ENCODE measurements at places on chromosomes 2 and 18.

GRCh38 chr2:190791347-190791975 lies 89.2 kb upstream of the GLS start:
- DNase-seq = peak; percentile 63

- peak; percentile 75 for DNase-seq
Observed at GRCh38 chr2:109510136-109511028, 103.4 kb downstream of the SEPTIN10 start.

DNA sequence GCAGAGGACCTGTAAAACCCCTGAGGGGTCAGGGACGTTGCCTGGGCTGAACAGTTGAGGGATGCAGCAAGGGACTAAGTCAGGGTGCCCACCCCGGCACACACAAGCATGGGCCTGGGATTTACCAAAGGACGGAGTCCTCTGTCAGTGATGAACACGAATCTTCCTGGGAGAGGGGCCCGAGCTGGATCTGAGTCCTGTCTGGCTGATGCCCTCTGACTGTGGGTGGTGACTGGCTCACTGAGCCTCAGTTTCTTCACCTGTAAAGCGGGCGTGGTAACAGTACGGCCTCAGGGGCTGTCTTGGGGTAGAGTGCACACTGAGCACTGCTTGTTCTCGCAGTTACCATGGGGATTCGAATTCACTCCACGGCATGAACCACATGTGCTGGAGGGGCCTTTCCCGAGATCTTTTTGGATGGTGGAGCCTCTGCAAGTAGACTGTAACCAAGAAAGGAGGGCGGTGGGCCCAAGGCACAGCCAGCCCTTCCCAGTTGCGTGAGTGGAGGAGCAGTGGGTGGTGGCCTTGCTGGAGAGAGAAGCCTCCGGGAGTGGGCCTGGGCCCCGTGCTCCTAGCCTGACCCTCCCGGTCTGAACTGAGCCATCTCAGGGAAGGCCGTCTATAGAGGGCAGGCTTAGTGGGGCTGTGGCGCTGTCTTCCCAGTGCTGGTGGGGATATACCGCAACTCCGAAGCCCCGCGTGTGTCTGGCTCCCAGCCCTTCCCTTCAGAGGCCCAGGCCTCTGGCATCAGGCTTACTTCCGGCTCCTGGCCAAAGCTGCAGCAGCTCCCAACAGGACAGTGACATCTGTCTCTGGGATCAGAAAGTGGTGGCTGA lies 130.8 kb upstream of the HS6ST1 start:
- no peak for DNase-seq

GRCh38 chr2:38907743-38908562 lies 18.3 kb downstream of the ARHGEF33 start:
- DNase-seq = no peak

DNA sequence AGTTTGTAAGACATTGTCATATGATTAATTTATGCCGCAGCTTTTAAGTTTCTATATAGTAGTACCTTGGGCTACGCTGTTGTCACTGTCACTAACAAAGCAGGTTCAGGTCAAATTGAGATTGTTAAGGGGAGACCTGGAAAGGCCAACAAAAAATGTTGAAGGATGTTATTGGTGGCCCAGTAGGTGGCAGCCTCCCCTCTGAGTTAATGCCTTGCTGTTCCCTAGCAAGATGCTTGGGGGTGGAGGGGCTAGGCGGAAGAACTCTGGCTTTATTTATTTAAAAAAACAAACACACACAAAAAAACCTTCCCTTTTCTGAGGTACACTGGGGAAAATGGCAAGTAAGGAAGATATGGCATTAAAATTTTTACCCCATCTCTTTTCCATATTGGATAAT lies 128.3 kb upstream of the ATP5MC3 start:
- DNase-seq = peak; percentile 2

- peak; percentile 78 for DNase-seq
Observed at GRCh38 chr2:199443589-199444130, 14.1 kb downstream of the SATB2 start.

DNA sequence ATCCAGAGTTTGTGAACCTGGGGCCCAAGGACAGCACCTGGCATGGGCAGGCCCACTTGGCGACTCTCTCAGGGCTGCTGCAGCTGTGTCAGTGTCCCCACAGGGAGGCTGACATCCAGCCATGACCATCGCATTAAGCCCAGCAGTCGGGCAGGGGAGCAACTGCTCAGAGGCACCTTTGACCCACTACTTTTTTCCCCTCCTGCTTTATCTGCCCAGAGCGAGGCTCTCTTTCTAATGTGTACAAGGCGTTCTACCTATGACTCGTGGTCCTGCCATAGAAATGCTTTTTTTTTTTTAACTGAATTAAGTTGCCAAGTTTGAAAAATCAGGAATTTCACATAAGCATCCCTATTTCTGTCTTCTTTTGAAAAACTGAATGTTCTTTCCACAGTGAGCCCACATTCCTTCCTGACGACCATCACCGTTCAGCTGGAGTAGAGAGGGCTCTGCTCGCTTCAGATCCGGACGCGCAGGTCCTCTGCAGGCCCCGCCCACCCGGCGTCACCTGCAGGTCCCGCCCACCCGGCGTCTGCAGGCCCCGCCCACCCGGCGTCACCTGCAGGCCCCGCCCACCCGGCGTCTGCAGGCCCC lies 403 bp upstream of the CLUL1 start:
- DNase-seq = no peak

DNA sequence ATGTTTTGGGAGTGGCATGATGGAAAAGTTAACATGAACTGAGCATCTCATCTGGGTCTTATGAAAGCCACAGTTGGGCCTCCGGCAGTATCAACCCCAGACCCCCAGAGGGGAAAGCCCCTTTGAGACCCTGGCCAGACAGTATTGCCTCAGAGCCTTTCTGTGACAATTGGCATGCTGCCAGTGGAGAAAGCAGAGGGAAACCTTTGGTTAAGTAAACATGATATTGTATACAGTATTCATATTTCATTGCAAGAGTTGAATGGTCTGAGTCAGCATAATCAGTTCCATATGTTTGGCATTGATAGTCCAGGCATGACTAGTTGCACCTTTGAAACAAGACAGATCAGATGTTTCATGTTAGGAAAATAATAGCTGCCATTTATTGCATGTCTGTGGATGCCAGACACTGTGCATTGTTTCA lies 20.0 kb downstream of the MERTK start:
- DNase-seq = peak; percentile 97

DNA sequence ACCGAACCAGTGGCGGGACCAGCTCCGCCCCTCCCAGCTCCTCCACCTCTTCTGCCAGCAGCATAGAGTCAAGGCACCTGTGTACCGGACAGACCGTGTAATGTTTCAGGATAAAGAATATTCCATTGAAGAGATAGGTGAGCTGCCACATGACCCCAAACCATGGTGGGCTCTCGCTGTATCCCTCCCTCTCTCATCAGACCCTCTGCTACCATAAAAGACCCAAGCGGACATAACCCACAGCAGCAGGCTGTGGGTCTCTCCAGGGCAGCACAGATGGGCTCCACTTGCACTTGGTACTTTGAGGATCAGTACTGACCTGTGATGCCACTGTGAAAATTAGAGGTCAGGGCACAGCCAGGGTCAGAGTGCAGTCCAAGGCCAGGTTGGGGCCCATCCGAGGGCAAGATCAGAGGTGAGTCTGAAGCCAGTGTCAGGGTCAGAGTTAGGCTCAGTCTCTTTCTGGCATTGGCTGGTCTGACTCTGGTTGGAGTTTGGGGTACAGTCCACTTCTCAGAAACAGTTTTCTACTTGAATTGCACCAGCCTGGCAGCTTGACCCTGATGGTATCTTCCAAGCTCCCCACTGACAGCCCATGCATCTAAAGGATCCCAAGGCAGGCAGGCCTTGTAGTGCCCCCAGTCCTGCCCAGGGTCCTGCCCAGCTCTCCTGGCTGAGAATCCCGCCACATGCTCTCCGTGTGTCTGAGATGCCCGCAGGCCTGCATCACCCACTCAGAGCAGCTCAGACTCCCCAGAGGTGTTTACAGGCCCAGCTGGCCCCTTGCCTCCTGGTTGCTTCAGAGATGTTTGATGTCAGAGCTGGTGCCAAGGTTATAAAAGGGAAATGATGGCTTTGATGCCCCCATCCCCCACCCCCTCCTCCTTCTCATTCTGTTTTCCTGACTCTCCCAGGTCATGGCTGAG lies 212.1 kb downstream of the DYSF start:
- DNase-seq = no peak

DNA sequence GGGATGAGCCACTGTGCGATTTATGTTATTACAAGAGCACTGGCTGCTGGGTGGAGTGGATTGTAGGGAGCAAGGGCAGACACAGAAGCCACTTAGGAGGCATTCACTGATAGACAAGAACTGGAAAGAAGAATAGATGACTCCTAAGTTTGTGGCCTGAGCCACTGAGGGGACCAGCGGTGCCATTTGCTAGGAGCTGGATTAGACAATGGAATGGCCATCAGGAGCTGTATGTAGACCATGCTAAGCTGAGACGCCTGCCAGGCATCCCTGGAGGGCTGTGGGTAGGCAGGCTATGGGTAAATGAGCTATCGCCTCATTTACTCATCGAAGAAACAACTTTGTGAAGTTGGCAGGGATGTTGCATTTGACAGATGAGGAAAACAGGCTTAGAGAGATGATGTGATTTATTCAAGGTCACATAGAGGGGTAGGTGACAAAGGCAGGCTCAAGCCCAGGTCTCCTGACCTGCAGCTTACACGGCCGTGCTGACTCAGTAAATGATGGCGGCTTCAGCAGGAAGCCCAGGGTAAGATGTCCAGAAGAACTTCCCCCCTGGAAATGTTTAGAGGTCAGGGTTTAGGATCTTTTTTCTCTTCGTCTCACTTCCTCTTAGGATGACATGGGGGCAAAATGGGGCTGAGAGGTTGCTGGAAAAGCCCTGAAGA lies 2.8 kb downstream of the MFSD2B start:
- no peak for DNase-seq

GRCh38 chr2:221518201-221518934 lies 53.7 kb downstream of the EPHA4 start:
- DNase-seq = peak; percentile 11

DNA sequence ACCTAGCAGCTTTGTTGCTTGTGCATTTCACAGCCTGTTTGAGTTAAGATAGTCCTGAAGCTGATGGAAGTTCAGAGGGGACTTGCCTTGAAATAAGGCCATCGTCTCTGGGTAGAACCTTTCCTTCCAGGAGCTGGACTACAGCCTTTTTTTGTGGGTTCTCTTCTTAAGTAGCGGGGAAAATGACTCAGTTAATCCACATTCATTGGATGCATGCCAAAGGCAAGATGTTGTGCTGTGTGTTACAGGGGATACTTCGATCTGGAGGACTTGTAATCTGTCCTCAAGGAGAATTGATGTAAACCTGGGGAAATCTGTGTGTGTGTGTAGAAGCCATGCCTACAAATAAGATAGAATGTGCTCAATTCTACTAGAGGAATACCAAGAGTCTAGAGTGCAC lies 46.8 kb downstream of the RPIA start:
- DNase-seq = peak; percentile 68

- DNase-seq = peak; percentile 75
Observed at GRCh38 chr2:104388296-104388695, 465.6 kb upstream of the POU3F3 start.

- peak; percentile 0 for DNase-seq
Observed at GRCh38 chr2:116810645-116811044, 1003.8 kb upstream of the DDX18 start.

DNA sequence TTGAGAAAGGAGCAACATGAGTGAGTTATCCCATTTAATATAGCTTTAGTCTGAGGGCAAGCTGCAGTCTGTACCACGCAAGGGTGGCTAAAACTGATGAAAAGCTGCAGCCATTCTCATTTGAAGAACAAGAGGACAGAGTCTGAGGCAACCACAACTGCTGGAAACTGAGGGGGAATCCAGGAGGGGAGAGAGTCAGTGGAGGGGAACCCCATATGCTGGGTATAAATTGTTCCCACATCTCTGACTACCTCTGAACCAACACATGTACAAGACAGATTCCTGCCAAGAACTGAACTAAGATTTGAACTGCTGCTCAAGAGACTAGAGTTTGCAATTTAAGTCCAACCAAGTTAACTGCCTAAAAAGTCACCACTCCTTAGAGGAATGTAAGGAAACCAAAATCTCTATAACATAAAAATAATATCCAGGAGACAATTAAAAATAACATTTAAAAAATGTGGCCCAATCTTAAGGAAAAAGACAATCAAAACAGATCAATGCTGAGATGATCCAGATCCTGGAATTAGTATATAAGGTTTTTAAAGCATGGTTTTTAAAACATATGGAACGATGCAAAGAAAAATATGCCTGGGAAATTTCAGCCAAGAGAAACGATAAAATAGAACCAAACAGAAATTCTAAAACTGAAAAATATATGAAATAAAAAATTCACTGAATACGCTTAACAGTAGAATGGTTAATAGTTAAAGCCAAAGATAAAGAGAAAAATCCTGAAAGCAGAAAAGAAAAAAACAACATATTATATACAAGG lies 11.2 kb downstream of the CWC22 start:
- no peak for DNase-seq

DNA sequence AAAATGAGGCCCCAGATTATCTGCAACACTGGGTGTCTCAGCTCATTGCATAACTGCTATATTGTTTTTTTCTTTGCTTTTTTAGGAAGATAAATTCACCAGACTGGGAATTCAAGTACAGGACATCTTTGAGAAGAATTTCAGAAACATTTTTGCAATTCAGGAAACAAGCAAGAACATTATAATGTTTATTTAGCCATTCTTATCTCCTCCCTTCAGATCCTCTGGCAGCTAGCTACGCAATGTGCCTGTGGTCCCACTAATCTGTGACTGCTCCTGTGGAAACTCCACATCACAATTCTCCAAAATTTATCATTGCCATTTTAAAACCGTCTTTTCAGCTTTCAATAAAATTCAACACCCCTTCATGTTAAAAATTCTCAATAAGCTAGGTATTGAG lies 126.8 kb downstream of the SP100 start:
- DNase-seq = no peak

DNA sequence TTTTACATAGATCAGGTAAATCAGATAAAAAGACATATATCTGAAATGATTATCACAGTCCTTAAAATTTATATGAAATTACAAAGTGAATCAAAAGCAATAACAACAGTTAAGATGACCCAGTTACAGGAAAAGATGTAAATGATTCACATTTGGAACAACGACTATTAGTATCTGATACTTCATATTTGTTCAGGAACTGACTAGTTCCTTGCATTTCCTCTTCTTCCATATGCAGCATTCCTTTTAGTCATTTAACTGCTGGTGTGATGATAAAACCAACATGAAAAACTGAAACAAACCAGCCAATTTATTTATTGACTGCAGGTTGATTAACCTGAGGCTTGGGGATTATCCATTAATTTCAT lies 75.2 kb downstream of the RBMS1 start:
- no peak for DNase-seq

- no peak for DNase-seq
Observed at GRCh38 chr2:168294409-168294808, 47.0 kb upstream of the STK39 start.

- DNase-seq = no peak
Observed at GRCh38 chr2:120461092-120461491, 115.2 kb downstream of the INHBB start.

- no peak for DNase-seq
Observed at GRCh38 chr2:129456691-129457090, 522.8 kb upstream of the RAB6C start.

DNA sequence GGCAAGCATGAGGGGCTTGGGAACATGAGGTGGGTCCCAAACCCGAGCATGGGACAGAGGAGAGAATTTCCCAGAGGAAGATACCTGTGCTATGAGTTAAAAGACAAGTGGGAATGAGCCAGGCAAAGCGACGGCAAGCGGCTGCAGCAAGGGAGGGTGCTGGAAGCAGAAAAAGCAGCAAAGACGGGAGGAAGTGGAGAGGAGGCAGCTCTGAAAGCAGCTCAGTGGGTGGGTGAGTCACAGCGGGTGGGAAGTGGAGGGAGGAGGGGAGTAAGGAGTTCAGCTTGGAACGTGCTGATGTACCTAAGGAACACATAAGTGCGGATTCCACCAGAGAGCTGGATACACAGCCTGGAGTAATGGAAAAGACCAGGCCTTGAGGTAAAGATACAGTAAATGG lies 41.4 kb downstream of the THUMPD2 start:
- DNase-seq = peak; percentile 89

All from fibroblast of upper back skin (primary cell).